Urinary bladder (tissue), 4 donors: ENCODE measurements at places on chromosomes 1 and 21. TPM values are rescaled to one million over a fixed set of nuclear protein-coding genes. Genes with fewer than 3 reads are reported as not detected.

- DNase-seq, result no peak
Observed at GRCh38 chr1:172069051-172069450, 227.8 kb downstream of the DNM3 start.

DNA sequence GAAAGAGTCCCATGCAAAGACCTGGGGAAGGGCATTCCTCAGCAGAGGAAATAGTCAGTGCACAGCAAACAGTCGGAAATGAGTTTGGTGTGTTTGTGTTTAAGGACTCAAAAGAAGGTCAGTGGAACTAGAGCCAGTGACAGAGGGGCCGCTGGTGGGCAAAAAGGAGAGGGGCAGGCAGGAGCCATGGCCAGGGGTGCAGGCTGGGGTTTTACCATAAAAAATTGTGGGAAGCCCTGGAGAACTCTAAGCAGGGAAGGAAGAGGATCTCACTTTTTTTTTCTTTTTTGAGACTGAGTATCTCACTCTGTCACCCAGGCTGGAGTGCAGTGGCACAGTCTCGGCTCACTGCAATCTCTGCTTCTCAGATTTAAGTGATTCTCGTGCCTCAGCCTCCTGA is 33.7 kb upstream of the TARDBP start:
- DNase-seq, result no peak

ARHGEF11 gene
- 23.8 TPM for polyA plus RNA-seq

EFNA1 gene
- polyA plus RNA-seq, result 44.6 TPM
